Activated CD8-positive, alpha-beta T cell treated with anti-CD3 and anti-CD28 coated beads, Interleukin-2, amount 10 ng/mL, durations not matched to agents 7 days and 5 days (primary cell): ENCODE measurements at places on chromosomes 13 and 19.

GRCh38 chr19:42242512-42243409 is at the start of gene GSK3A:
GSK3A (minus strand) TSS chr19:42242602; CDS start chr19:42242465, 137 bp downstream.
- peaks cover 54% of the 10 kb centered on the region for H3K4me1 ChIP-seq
- H3K36me3 ChIP-seq: peaks cover 18% of the 10 kb centered on the region
- DNase-seq: peak; percentile 97
- H3K27me3 ChIP-seq: no peaks in the 10 kb centered on the region

DNA sequence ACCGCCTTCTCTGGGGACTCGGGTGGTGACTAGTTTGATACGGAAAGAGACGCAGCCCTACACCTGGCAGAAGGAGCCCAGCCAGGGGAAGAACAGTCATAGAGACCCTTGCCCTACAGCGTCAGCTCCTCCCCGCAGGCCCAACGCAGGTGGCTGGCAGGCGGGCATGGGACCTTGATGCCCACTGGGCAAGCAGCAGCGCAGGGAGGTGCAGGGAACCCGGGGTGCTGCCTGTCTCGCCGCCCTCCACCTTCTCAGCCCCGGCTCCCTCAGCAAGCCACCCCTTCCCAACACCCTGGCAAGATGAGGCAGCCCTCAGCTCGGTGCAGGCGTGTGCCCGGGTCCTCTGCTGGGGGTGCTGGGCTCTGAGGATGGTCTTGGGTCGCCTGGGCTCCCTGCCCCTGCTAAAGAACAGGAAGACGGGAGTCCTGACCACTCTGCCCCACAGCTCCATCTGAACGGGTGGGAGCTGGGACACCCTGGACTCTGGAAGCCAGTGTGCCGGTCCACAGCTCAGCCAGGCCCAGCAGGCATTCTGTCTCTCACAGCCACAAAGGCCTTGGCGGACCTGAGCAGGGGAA is 9.0 kb downstream of the MIER2 start:
- peaks cover 40% of the 10 kb centered on the region for H3K36me3 ChIP-seq
- no peaks in the 10 kb centered on the region for H3K27me3 ChIP-seq
- DNase-seq: no peak
- H3K4me1 ChIP-seq: peaks cover 17% of the 10 kb centered on the region

DNA sequence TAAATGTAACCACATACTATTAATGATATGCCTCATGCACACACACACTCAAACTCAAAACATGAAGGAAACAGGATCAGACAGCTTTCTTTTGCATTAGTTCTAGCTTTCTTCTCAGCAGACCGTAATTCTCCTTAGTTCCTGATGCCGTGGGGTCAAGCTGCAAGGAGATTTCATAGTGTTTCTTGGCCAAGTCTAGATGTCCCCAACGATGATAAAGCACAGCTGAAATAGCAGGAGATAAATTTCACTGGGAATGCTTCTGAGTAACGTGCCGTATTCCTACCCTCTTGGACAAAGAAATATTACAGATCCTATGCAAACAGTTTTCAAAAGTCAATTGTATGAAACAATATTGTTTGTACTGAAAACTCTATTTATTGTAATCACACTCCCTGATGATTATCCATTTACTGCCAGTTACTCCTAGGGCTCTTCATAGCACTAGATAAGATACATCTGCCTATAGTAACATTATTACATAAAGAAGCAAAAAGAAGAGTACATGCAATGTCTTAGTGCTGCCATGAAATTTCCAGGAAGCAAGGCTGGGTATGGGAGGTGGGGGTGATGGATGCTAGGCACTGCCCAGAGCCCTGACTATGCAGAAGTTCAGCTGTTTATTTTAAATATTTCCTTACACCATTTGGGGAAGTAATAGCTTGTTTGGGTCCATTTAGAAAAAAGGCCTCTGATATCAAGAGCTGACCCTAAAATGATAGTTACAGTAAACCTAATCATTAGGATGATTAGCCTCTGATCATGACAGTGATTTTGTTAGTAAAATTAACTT is 16.5 kb upstream of the GGACT start:
- DNase-seq: no peak
- peaks cover 56% of the 10 kb centered on the region for H3K36me3 ChIP-seq
- peaks cover 27% of the 10 kb centered on the region for H3K4me1 ChIP-seq
- no peaks in the 10 kb centered on the region for H3K27me3 ChIP-seq
- H3K4me3 ChIP-seq: no peak overlapping the region
- no peak overlapping the region for H3K27ac ChIP-seq

DNA sequence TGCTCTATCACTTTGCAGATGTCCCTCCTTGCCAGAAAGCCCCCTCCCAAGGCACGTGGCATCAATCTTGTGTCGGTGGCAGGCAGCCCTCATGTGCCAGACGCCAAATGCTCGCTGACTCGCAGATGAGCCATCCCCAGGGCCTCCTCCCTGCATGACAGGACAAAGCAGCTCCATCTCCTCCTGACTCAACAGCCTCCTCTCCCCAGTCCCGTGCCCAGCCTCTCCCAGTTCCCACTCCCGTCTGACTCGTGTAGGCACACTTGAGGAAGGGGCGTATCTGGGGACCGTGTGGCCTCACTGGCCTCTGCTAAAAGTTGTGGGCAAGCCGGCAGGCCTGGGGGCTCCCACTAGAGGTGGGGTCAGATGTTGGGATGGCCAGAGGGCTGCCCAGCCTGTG is 133.6 kb downstream of the STK24 start:
- peak overlapping the region; percentile 6 for H3K27ac ChIP-seq
- no peak for DNase-seq
- no peak overlapping the region for H3K4me3 ChIP-seq
- H3K36me3 ChIP-seq: peaks cover 12% of the 10 kb centered on the region
- H3K4me1 ChIP-seq: peaks cover 16% of the 10 kb centered on the region
- no peaks in the 10 kb centered on the region for H3K27me3 ChIP-seq

DNA sequence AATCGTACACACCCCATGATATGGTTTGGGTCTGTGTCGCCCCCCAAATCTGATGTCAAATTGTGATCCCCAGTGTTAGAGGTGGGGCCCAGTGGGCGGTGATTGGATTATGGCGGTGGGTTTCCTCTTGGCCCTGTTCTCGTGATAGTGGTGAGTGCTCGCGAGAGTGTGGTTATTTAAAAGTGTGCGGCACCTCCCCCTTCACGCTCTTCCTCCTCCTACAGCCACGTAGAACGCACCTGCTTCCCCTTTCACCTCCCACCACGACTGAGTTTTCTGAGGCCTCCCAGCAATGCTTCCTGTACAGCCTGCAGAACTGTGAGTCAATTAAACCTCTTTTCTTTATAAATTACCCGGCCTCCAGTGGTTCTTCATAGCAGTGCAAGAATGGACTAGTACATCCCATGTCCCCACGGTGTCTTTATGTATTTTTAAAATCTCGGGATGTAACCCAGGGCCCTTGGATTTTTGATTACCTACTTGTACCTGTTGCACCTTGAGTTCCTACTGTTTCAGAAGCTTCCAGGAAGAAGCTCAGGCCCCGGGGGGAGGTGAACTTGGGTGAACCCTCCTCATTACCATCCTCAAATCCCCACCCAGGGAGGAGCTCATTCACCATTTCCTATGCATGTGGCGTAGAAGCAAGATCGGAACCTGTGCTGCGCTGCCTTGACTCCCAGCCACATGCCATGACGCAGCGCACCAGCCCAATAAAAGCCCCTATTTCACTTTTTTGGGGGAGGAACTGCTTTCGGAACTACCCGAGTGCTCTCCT is 52.4 kb downstream of the TEX29 start:
- DNase-seq: no peak
- peak overlapping the region; percentile 25 for H3K27ac ChIP-seq
- H3K4me1 ChIP-seq: peaks cover 10% of the 10 kb centered on the region
- H3K4me3 ChIP-seq: peak overlapping the region; percentile 17
- peaks cover 3% of the 10 kb centered on the region for H3K27me3 ChIP-seq

DNA sequence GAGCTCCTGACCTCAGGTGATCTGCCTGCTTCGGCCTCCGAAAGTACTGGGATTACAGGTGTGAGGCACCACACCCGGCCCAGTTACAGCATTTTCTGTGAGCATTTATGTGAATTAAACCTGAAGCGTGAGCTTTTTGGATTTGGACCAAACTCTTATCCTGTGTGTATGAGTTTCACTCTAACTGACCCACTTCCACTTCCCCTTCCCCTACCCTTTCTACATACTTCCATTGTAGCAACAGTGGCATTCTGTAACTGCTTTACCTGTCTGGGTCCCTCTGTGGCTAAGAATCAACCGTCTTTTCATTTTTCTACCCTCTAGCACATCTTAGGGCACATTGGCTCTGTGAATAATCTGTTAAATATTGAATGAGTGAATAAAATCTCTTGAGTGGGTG is 16.2 kb downstream of the FRY start:
- H3K36me3 ChIP-seq: peaks cover 1% of the 10 kb centered on the region
- H3K4me1 ChIP-seq: peaks cover 16% of the 10 kb centered on the region
- DNase-seq: no peak
- no peak overlapping the region for H3K4me3 ChIP-seq
- H3K27me3 ChIP-seq: peaks cover 2% of the 10 kb centered on the region
- no peak overlapping the region for H3K27ac ChIP-seq
